ENCODE measurements at places on chromosomes 13 and 19. TPM values are rescaled to one million over a fixed set of nuclear protein-coding genes. Genes with fewer than 3 reads are reported as not detected.

The DHPS gene
- total RNA-seq: 102 TPM

The RFXAP gene
- total RNA-seq: 15.8 TPM

The FUT3 gene
- not detected for total RNA-seq

The PRTN3 gene
- not detected for total RNA-seq

The AXL gene
- total RNA-seq: 0.30 TPM

The RDH8 gene
- not detected for total RNA-seq

The LMTK3 gene
- total RNA-seq: 7.5 TPM

The ETV2 gene
- 1.0 TPM for total RNA-seq

The NUFIP1 gene
- 5.1 TPM for total RNA-seq

The SSBP4 gene
- total RNA-seq: 136 TPM

The TARM1 gene
- not detected for total RNA-seq

The MOB3A gene
- total RNA-seq: 238 TPM

The CLDN10 gene
- not detected for total RNA-seq

The ZNF491 gene
- total RNA-seq: 1.8 TPM

The POU4F1 gene
- 0.39 TPM for total RNA-seq

The ACER1 gene
- 0.84 TPM for total RNA-seq

The FFAR2 gene
- total RNA-seq: not detected

The ICAM5 gene
- 0.46 TPM for total RNA-seq

The ZNF91 gene
- 80.0 TPM for total RNA-seq

The FSD1 gene
- 9.6 TPM for total RNA-seq

The ANGPTL4 gene
- 0.75 TPM for total RNA-seq

The SLC25A23 gene
- total RNA-seq: 38.4 TPM

The S1PR2 gene
- 5.2 TPM for total RNA-seq

The LPAR2 gene
- 42.1 TPM for total RNA-seq

The HSPB6 gene
- total RNA-seq: not detected

The ZNF285 gene
- total RNA-seq: 1.9 TPM

The PSG1 gene
- total RNA-seq: not detected

The MISP3 gene
- 1.8 TPM for total RNA-seq

All from activated naive CD4-positive, alpha-beta T cell treated with anti-CD3 and anti-CD28 coated beads, Interleukin-2, amount 10 ng/mL, durations not matched to agents 5 hours and 36 hours (primary cell).